GM13976 (cell line): ENCODE measurements at places on chromosomes 7 and 10.

- no peak for DNase-seq
These were observed 20.7 kb downstream of the WAPL start for GRCh38 chr10:86500846-86501245.

DNA sequence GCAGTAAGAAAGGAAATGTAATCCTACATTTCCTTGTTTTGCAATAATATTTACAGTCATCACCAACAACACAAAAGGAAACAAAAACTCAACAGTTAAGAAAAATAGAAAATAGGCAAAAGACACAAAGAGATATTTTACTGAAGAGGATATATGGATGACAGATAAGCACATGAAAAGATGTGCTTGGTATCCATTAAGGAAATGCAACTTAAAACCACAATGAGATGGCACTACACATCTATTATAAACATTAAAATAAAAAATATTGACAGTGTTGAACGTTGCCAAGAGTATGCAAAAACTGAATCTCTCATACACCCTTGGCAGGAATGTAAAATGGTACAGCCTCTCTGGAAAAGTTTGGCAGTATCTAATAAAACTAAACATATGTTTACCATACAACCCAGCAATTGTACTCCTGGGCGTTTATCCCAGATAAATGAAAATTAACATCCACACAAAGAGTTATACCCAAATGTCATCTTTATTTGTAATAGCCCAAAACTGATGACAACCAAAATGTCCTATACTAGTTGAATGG is 5.4 kb downstream of the CEP41 start:
- no peak for DNase-seq

DNA sequence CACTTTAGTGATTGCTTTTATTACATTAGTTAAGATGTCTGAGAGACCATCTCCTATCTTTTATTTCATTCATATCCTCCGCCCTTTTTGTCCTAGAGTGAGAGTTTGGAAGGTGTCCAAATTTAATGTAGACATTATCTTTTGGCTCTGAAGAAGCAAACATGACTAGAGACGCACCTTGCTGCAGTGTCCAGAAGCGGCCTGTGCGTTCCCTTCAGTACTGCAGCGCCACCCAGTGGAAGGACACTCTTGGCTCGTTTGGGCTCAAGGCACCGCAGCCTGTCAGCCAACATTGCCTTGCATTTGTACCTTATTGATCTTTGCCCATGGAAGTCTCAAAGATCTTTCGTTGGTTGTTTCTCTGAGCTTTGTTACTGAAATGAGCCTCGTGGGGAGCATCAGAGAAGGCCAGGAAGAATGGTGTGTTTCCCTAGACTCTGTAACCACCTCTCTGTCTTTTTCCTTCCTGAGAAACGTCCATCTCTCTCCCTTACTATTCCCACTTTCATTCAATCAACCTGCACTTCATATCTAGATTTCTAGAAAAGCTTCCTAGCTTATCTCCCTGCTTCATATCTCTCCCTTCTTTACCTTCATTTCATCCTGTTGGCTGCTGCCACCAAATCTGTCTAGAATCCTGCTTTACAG is 10.4 kb upstream of the CLCN1 start:
- no peak for DNase-seq

DNA sequence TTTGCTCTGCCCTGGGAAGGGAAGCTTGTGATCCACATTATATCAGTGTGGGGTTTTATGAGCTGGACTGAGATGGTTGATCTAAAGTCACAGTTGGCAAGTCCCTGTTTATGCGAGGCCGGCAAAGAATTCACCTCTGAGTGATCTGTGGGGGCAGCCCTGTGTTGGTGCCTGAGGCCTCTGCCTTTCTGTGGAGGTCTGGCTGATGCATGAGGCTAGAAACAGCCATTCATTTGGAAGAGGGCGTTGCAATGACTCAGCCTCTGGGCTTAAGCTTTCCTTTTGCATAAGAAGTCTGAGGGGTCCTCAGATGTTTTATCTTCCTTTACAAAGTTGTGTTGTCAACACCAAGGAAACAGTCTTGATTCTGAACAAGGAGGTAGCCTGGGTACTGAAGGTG is 126.9 kb downstream of the MGMT start:
- no peak for DNase-seq

- DNase-seq: no peak
These were observed 77.9 kb downstream of the CCNY start for GRCh38 chr10:35413985-35414861.
